ENCODE measurements at places on chromosomes 12 and 14.
A peak's percentile ranks its signal among the peaks of the same experiment; 100 is the strongest.

- no peak for DNase-seq
Measured at GRCh38 chr14:44649061-44649460, 142.0 kb upstream of the FSCB start.

DNA sequence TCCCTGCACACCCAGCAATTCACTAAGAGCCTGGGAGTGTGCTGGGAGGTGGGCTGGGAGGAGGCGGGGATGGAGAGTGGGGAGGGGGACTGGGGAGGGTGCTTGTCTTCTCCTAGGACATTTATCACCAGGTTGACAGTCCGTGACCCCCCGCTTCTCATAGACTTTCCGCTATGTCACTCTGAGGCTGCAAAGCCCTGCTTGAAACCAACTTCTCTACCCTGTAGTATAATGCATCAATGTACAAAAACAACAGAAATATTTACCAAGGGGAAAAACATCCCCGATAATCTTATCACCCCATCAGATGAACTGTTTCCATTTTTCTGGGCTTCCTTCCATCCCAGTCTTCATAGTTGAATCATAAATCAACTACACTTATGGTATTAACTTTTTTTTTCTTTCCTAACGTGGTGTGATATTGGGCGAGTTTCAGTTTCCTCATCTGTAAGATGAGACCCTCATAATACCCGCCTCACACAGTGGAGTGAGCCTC, 28.6 kb upstream of the BATF start:
- no peak for DNase-seq

- DNase-seq, result no peak
Measured at GRCh38 chr12:4450551-4451112, 5.0 kb upstream of the FGF6 start.

- no peak for DNase-seq
Measured at GRCh38 chr14:101503431-101504095, 57.7 kb upstream of the DIO3 start.

DNA sequence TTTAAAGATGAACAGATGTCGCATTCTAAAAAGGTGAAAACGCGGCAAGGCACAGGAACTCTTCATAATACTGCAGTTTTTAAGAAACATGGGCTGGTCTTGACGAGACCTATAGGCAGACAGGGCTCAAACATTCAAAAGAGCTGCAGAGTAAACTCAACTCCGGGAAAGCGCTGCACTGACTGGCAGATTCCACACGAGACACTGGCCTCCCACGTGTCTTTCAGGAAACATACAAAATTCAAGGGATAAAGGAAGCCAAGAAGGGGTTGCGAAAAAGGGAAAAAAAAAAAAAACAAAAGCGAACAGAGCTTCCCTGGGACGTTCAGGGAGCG, 614 bp upstream of the ARF6 start:
- DNase-seq, result peak; percentile 67

Data from stimulated activated naive CD4-positive, alpha-beta T cell (primary cell).